HepG2 (cell line): ENCODE measurements at places on chromosomes 4 and X. TPM values are rescaled to one million over a fixed set of nuclear protein-coding genes. Genes with fewer than 3 reads are reported as not detected.

DNA sequence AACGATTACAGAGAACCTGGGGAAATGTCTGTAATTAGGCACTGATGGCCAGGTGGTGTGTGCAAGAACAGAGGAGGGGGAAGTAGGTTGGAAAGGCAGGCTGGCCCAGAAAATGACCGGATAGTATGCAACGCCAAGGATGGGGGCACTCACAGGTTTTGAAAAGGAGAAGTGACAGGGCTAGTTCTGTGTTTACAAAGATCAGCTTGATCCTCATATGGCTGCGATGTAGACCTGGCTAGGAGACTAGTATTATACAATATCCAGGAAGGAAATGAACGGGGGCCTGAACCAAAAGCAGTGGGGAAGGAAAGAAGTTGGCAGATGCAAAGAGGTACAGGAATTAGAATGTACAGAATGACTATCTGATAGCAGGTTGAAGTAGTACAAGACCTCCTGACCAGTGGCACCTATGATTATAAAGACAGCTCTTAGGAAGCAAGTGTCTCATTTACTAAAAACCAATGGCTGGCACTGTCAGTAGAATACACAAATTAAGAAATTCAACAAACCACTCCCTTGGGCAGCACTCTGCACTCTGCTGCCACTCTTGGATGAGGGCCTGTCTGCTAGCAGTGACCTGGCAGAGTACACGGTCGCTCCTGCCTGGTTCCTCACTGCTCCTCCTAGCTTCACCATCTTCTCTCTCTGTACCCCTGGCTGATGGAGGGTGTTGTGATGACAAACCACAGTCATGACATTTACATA lies 14.1 kb downstream of the MFAP3L start:
- no peak for DNase-seq

DNA sequence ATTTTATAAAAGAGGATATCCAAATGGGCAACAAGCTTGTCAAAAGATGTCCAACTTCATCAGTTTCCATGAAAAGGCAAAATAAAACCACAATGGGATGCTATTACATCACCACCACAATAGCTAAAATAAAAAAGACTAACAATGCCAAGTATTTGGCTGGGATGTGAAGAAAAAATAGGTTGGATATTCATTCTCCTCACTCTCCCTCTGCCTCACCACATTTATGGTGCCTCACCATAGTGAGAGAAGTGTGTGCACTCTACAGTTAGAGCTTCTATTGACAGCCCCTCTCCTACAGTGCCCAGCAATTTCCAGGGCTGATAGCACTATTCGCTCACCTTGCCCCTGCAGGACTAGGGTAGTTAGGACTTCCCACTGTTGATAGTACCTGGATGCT lies 25.5 kb downstream of the VEGFC start:
- no peak for DNase-seq

- DNase-seq, result no peak
These were observed 99.1 kb downstream of the AFF1 start for GRCh38 chr4:87033902-87034301.

GRCh38 chrX:2831471-2832228 lies 2.9 kb downstream of the GYG2 start:
- no peak for DNase-seq

GRCh38 chrX:13248867-13249486 lies 70.9 kb downstream of the ATXN3L start:
- DNase-seq, result no peak

DNA sequence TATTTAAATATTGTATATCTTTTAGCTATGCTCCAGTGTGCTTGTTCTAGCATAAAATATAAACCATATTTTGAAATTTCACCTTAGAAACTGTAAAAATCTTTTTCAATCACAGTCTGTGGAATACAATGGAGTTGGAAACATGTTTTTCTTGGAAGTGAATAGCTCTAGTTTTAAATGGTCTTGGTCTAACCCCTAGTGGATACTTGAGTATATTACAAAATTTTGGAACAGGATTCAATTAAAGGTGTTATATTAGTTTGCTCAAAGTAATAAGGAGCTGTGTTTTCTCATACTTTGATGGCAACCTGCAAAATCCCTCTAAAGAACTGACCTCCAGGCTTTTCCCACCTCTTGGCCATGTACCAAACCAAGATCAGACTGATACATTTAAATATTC lies 48.2 kb downstream of the STK26 start:
- DNase-seq, result peak; percentile 1

DNA sequence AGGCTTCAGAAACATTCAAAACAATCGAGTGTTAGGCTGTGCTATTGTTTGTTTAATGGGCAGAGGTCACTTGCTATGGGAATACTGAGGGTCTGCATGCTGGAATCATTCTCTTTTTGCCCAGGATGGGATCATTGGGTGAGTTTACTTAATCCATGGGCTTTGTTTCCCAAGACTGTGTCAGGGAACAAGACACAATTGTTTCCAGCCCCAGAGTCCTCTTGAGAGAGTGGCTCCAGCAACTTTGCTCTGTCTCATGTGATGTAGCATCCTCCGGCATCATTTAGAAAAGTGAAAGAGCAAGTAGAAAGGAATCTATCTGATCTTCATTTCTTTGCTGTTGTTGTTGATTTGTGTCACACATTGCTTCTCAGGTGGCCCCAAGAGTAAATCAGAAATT lies 1.8 kb downstream of the TENM3 start:
- DNase-seq, result no peak

- DNase-seq, result no peak
These were observed 15.6 kb upstream of the TMPRSS11F start for GRCh38 chr4:68145261-68145660.

- DNase-seq, result no peak
These were observed 10.2 kb upstream of the MAOB start for GRCh38 chrX:43892336-43892870.

DNA sequence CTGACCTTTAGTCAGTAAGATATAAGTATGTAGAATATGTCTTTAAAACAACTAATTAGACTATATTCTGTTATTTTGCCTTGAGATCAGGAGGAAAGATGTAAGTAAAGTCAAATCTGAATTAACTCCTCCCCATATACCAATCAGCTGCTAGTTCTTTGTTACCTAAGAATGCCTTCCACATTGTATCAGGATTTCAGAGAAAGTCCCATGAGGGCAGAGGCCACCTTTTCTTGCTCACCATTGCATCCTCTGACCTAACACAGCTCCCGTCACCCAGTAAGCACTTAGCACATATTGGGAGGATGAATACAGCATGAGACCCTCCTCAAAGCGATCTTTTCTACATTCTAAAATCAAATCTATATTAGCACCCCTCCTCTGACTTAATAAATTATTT lies 87.0 kb downstream of the COL25A1 start:
- no peak for DNase-seq

DNA sequence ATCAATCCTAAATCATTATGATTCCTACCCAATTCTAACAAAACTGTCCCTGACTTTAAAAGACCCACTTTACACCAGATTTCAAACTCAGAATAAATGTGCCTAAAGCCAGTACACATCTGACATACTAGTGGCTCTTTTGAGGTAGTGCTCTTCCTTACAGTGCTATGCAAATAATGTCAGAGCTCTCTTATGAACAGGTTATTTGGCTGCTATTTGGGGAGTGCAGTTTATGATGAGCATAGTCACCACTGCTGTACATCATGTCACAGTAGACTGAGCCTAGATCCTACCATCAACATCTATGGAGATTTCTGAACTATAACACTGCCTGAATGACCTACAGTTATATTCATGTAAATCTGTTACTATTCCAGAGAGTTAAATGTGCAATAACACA lies 50.4 kb upstream of the PAGE5 start:
- DNase-seq, result no peak

DNA sequence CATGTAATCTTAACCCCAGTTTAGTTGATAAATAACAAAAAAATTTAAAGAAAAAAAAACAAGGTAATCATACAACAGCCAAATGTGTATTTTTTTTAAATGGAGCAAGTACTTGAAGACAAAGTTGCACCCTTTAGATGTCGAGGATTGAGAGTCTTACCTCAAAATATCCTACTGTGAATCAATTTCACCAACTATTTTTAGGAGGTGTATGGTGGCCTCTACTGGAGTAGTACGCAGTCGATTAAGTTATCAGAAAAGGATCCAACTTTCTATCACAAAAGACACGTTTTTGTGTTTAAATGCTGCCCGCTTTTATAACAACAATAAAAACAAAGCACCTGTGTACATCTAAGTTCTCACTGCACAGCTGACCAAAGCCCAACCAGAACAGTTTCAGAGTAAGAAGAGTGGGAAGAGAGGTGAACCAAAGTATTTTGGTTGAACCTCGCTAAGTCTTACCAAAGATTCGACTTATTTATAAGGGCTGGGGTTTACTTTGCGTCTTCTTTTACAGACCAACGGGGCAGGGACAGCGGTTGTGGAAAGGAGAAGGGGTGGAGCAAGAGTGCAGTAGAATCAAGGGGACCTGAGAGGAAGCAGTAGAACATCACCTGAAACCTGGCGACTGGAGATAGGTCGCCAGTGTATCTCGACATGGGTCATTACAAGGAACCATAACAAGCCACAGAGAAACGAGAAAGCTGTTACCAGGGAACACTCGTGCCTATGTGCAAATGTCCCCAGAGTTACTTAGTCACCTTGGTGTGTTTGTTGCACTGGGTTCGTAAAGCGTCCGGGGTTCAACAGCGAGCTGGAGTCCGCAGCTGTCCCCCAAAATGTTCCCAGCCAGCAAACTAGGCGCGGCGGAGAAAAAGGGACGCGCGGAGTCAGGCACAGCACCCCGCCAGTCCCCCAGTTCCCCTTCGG lies 1.1 kb downstream of the RPS6KA6 start:
- no peak for DNase-seq

- peak; percentile 47 for DNase-seq
These were observed 4.6 kb downstream of the BDH2 start for GRCh38 chr4:103095080-103095479.

GRCh38 chr4:534101-534575 lies 35.1 kb downstream of the PIGG start:
- DNase-seq, result no peak

DNA sequence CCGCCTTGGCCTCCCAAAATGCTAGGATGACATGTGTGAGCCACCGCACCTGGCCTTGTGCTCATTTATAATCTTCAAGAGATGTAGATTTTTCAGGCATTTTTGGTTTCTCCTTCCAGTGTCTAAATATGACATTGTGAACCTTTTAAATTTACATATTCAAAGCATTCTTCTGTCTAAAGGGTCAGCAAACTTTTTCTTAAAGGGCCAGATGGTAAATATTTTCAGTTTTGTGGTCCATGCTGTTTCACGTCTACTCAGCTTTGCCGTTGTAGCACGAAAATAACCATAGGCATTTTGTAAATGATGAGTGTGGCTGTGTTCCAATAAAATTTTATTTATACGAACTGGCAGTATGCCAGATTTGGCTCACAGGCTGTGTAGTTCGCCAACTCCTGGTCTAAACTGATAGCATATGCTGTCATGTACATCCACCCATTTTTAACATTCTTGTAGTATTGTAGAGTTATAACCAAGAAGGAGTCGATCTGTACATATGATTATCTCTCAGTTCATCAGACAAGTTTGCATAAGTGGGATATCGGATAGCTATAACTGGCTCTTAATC lies 12.7 kb upstream of the GCNA start:
- no peak for DNase-seq

Gene ASB9
- polyA plus RNA-seq, result 3.9 and 4.2 TPM in 2 replicates

Gene FAM9C
- not detected in 2 replicates for polyA plus RNA-seq

DNA sequence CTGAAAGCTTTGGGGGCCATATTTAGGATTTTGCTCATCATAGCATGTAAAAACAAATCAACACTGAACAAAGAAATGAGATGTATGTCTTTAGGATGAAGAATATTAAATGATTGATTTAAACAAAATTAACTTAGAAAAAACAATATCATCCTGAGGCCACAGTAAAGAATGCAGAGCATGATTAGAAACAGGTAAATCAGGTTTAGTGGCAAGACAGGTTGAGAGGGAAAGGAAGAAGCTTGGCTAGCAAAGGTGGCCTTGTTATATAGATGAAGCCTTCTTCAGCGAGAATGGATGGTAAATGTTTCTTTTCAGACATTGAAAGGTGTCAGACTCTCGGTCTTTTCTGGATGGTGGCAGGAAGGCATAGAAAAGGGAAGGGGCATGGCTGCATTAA lies 11.9 kb upstream of the MAGEB16 start:
- DNase-seq, result no peak

GRCh38 chr4:130336585-130337217 lies 1240.7 kb downstream of the C4orf33 start:
- peak; percentile 2 for DNase-seq

- no peak for DNase-seq
These were observed 52.4 kb upstream of the IGFBP7 start for GRCh38 chr4:57162499-57163019.

GRCh38 chrX:40273356-40274050 lies 175.7 kb upstream of the BCOR start:
- DNase-seq, result no peak

- DNase-seq, result no peak
These were observed 280.3 kb downstream of the INPP4B start for GRCh38 chr4:142565771-142566170.

Gene ZFP42
- not detected in 2 replicates for polyA plus RNA-seq

Gene HUWE1
- polyA plus RNA-seq, result 54.2 and 63.2 TPM in 2 replicates

Gene NUP62CL
- polyA plus RNA-seq, result 3.7 and 4.2 TPM in 2 replicates

Gene ADAMTS3
- not detected in 2 replicates for polyA plus RNA-seq

Gene MAGEB17
- not detected in 2 replicates for polyA plus RNA-seq

GRCh38 chrX:18573556-18573955 lies 98.4 kb downstream of the RS1 start:
- DNase-seq, result no peak

GRCh38 chr4:45442466-45442865 lies 681.4 kb downstream of the GABRG1 start:
- DNase-seq, result no peak

- DNase-seq, result no peak
These were observed 223.0 kb downstream of the TACR3 start for GRCh38 chr4:103496800-103497199.

DNA sequence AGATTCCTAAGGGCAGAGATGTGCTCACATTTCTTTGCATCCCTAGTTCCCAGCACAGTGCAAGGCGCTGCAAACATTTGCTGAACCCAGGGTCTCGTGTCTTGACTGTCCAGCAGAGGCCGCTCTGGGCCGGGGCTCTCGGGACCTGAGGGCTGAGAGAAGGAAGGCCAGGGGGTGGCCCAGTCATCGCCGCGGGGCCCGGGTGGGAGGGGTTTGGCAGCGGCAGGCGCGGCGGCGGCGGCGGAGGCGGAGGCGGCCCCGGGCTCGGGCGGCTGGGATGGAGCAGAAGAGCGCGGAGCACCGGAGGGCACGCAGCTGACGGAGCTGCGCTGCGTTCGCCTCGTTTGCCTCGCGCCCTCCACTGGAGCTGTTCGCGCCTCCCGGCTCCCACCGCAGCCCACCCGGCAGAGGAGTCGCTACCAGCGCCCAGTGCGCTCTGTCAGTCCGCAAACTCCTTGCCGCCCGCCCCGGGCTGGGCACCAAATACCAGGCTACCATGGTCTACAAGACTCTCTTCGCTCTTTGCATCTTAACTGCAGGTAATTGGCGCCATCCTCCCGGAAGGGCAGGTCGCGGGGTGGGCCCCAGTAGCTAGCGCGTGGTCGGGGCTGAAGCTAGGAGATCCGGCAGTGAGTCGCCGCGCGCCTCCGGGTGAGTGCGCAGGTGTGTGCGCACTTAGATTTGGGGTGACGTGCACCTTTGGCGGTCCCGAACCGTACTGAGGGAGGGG lies at the start of gene PARM1:
TSS of gene PARM1 (plus strand) at position 285 of the 730 bp plus-strand sequence. CDS start at position 497, 212 bp downstream.
- DNase-seq, result peak; percentile 59

Gene SHISA3
- polyA plus RNA-seq, result not detected in 2 replicates

Gene ADH1A
- polyA plus RNA-seq, result 0.12 TPM in 1 of 2 replicates, not detected in the other
